NCI-H510A (cell line): ENCODE measurements at places on chromosomes 5 and 9.

GRCh38 chr5:14486486-14486885 lies 95.1 kb upstream of the OTULINL start:
- DNase-seq: no peak

DNA sequence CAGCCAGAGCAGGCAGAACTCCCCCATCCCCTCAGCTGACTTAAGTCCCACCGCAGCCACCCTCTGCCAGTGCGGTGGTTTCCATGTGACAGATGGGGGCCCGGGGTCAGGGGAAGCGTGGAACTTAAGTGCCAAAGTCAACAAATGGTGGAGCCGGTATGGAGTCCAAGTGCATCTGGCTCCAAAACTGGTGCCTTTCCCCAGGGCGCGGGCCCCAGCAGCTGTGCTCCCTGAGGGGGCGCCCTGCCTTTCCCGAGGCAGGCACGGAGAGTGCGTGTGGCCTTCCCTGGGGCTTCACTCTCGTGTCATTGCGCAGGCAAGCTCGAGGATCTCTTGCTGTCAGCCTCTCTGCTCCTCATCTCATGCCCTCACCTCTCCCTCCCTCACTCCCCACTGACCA lies 33.8 kb downstream of the SLC46A2 start:
- no peak for DNase-seq

DNA sequence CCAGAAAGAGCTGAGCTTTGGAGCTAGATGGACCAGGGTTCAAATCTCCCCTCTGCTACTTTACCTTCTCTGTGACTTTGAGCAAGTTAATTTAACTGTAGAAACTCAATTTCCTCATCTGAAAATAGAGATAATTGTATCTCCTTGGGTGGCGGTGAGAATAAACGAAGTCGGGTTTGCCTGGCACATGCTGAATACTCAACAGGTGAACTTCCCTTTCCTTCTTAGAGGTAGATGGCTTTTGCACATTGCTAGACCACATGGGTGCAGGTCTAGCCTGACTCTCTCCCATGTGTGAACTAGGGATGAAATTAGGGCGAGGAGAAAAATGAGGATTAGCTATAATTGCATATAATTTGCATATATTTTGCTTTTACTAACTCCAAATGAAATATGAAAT lies 31.4 kb upstream of the GTF2H2C start:
- no peak for DNase-seq

GRCh38 chr5:91224969-91225368 lies 158.1 kb downstream of the ARRDC3 start:
- no peak for DNase-seq

- DNase-seq: no peak
Measured at GRCh38 chr5:142322747-142323479, 1.9 kb downstream of the SPRY4 start.

- DNase-seq: no peak
Measured at GRCh38 chr5:118902656-118903438, 85.5 kb downstream of the DTWD2 start.

GRCh38 chr9:110463499-110463898 lies 116.0 kb downstream of the SVEP1 start:
- DNase-seq: no peak

GRCh38 chr9:89536600-89536999 lies 38.7 kb upstream of the SEMA4D start:
- DNase-seq: no peak

- no peak for DNase-seq
Measured at GRCh38 chr5:158752656-158752973, 347.1 kb downstream of the EBF1 start.

GRCh38 chr5:60540856-60541805 lies 158.8 kb downstream of the DEPDC1B start:
- no peak for DNase-seq

GRCh38 chr5:137492331-137492730 lies 6.8 kb downstream of the SPOCK1 start:
- DNase-seq: no peak

DNA sequence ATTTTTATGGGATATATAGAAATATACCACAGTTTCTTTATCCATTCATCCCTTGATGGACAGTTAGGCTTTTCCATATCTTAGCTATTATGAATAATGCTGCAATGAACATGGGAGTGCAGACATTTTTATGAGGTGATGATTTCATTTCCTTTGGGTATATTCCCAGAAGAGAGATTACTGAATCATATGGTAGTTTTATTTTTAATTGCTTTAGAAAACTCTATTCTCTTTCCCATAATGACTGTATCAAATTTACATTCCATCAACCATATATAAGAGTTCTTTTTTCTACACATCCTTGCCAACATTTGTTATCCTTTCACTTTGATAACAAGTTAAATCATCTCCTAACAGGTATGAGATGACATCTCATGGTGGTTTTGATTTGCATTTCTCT lies 821.6 kb downstream of the TLE1 start:
- no peak for DNase-seq

GRCh38 chr5:105903069-105903468 lies 1767.7 kb downstream of the EFNA5 start:
- no peak for DNase-seq

GRCh38 chr9:111000202-111000601 lies 38.1 kb downstream of the LPAR1 start:
- no peak for DNase-seq

DNA sequence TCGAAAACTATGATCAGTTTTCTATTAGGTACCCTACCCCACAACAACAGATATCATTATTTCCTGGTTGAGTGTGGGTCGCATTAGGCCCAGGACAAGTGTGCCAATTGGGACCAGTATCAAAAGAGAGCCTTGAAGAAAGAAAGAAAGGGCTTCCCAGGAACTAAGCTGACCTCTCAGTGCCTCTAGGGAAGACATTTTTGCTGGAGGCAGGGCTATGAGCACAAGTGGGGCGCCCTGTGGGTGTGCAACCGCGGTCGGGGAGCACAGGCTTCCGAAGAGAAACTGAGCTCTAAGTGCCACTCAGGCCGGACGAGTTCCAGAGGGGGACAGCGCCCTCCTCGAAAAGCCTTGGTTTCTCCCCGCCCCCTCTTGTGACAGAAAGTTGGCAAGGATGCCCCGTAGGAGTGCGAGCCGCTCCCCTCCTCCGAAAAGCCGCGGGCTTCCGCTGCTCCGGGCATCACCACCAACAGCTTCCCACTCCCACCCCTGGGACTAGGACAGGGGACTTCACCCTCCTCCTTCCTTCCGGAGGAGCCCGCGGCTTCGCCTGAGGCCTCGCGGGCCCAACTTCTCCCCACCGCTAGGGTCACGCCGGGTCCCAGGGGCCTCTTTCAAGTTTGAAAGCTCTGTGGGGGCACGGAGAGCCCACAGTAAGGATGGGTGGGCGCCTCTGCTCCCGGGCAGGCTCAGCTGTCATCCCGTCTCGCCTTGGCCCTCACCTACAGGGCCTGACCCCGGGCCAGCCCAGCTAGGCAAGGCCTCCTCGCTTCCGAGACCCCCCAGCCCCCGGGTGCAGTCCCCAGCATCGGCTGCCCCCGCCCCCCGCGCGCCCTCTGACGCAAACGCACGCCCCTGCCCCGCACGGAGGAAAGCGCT lies 2.0 kb downstream of the NR2F1-AS1 start:
- DNase-seq: no peak
